GM12891 (cell line): ENCODE measurements at places on chromosomes 6 and 20.

DNA sequence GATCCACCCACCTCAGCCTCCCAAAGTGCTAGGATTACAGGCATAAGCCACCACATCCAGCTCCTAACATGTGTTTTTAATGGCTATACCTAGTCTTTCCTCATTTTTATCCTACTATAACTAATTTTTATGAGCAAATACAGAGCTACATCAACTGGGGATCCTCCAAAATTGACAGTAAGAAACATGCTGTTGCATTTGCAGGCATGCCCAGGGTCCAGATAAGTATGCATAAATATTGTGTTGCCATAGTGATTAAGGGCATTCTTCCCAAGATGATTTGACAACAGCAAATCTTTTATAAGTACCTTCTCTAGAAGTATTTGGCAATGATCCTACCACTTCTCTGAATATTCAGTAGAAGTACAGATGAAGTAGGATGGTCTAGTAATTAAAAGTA is 41.9 kb upstream of the MOXD1 start:
- DNase-seq = no peak

DNA sequence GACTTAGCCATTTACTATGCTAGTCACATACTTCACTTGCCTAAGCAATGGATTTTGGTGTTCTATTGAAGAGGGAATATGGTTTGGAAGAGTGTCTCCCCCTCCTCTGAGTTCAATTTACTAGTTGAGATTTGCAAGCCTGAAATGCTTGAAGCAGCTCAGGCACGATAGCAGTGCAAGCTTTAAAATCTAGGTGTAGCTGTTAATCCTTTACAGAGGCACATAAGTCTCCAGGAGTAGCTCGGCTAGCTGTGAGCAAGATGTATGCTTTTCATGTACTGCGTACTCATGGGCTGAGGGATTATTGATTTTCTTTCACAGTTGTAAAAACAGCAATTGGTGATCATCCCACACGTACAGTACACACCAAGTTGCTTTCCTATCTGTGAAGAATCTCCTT is 726 bp downstream of the FLRT3 start:
- DNase-seq = no peak

DNA sequence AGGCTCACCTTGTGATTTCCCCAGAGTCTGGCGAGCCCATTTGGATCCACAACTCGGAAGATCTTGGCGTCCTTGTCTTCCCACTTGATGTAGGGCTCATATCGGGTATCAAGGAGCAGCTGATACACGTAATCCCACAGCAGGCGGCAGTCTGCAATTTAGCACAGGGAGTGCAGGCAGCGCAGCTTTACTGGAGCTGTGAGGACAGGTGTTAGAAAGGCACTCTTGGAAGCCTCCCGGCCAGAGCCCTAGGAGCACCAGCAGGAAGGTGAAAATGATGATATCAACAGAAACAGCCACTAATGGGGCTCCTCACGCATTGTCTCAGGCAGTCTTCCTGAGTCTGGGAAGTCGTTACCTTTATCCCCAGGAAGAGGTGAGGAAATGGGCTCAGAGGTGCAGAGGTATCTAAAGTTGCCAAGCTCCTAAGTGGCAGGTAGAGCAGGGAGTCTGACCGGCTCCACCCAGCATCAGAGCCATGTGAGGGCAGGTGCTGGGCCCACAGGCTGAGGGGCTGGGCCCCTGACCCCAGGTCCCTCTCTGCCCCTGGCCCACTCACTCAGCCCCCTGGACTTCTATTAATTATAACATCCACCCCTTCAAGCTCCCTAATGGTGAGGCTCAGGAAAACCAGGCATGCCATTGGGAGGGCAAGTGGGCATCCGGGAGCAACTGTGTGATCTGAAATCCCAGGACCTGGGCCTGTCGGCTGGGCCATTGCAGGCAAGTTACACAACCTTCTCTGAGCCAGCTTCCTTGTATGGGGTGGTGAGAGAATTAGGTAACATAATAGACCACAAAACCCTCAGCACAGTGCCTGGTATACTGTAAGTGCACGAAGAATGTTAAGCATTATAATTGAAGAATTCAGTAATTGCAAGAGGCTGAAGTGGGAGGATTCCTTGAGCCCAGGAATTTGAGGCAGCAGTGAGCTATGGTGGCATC is 18.3 kb downstream of the ETV7 start:
- no peak for DNase-seq

- DNase-seq = no peak
Measured at GRCh38 chr6:110703906-110704594, 111.2 kb downstream of the CDK19 start.

GRCh38 chr6:157649311-157650260 is 173.5 kb upstream of the SNX9 start:
- DNase-seq = no peak

- no peak for DNase-seq
Measured at GRCh38 chr20:64065062-64065973, 2.3 kb downstream of the TCEA2 start.

DNA sequence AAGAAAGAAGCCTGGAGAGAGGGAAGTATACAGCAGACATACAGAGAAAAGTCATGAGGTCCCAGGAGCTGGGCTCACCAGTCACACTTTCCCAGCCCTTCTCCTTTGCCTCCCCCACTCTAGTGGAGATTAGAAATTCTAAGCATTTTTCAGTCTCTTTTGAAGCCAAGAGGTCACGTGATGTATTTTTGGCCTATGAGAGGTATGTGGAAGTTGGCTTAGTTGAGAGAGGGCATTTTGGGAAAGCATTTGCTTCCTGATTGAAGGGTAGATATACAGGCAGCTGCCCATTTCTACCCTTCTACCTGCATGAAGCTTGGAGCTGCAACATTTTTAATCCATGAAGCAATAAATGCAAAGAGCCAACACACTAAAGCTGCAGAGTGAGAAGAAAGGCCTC is 106.0 kb upstream of the TNFAIP3 start:
- DNase-seq = no peak

- DNase-seq = no peak
Measured at GRCh38 chr6:46279874-46280273, 109.1 kb upstream of the ENPP5 start.

DNA sequence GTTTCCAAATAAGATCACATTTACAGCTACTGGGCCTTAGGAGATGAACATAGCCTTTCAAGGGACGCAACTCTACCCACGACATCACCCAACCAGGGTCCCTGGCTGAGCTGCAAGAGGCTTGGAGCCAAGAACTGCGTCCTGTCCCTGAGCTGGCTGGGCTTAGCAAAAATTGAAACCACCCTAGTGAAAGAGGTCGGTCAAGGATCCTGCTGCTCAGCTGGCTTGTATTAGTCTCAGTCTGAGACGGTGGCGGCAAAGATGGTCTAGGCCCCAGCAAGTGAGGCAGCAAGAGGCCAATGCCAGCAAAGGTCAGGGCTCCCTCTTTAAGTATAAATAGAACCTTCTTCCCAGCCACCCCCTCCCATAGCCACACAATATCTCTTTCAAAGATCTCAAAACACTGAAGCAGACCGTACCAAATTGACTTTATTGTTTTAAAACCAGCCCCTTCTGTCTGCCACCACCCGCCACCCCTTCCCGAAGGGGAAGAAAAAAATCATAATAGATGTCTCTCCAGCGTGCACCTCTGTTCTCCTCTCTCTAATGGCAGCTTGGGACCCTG is 140.5 kb downstream of the EYA2 start:
- DNase-seq = no peak

DNA sequence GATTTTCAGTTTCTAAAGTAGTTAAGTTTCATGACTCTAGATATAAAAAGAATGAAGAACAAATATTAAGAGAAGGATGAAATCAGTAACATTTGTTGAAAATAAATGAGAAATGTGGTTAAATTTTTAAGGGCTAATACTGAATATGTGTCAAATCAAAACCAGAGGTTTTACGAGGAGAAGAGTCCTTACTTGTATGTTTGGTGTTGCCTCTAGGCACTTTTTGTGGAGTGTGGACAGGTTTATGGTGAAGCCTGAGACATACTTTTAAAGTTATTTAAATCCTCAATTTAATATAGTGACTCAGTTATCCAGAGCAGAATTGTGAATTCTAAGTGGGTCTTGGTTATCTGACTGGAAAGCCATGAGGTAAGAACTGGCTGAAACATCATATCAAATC is 68.7 kb downstream of the COL19A1 start:
- DNase-seq = no peak

DNA sequence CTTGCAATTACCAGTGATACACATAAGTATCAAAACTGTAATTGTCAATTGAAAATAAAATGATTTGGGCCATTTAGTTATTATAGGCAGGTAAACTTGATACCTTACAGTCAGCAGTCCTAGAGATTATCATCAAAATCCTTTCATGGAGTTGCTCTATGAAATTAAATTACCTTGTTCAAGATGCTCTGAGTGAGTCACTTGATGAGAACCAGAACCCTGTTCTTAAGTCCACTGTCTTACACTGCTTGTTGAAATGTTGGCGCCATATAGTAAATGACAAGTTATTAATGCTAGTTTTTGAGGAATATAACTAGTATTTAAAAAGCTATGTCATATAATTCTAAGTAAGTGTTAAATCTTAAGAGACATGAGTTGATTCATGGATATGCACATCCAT is 37.2 kb upstream of the BAG2 start:
- no peak for DNase-seq

DNA sequence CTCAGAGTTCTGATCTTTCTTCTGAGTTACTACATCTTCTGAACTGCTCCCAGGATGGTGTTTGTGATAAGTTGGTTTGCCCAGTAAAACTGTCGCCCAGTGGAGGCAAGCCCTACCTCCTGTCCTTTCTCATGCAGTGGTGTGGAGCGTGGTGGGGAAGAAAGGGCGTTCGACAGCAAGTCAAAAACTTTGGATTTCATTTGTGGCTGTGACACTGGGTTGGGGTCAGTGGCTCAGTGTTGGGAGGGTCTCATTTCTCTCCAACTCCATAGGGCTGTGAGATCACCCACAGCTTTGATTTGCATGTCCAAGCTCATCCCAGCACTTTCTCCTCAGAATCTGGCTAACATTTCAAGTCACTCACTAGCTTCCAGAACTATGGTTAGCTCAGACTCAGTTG is 17.5 kb upstream of the SLC22A2 start:
- DNase-seq = no peak

GRCh38 chr6:42436825-42437224 is 14.9 kb downstream of the TRERF1 start:
- DNase-seq = no peak

DNA sequence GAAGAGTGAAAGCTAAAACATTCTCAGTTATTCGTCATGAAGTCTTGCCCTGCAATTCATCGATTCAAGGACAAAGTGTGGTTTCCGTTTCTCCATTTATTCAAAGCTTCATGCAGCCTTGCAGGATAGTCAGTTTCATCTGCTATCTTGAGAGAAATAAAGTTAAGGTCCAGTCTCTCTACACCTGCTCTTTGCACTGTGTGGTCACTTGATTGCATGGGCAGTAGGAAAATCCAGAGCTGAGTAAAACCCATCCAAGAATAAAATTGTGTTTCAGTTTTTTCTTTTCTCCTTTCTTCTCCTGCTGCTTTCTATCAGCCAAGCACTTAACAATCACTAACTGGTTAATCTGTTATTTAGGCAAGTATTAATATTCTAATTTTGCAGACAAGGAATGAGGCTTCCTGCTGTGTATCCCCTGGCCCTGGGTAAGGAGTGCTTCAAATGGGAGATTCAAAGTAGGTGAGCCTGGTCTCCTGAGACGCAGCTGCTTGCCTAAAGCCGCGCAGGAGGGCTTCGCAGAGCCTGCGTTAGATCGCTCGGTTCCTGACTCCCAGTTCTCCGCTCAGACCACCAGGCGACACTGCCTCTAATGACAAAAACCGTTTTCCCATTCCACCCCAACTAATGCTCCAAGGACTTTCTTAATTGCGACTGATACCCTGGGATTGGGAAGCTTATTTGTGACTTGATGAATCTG is 808.3 kb downstream of the TFAP2A start:
- no peak for DNase-seq

DNA sequence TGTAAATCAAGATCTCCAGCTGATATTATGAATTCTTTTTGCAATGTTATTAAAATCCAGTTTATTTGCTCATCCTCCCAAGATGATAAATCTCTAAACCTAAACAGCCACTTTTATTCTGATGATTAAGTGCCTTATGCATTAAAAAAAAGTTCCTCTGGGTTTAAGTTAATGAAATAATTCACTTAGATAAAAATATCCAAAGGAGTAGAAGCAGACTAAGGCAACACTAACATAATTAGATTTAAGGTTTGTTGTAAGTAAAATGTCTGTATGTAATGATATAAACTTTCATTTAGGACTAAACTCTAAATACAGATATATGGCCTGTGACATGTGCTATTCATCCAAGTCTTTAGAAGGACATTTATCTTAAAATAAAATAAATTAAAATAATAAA is 457.2 kb downstream of the TENT5A start:
- DNase-seq = no peak

DNA sequence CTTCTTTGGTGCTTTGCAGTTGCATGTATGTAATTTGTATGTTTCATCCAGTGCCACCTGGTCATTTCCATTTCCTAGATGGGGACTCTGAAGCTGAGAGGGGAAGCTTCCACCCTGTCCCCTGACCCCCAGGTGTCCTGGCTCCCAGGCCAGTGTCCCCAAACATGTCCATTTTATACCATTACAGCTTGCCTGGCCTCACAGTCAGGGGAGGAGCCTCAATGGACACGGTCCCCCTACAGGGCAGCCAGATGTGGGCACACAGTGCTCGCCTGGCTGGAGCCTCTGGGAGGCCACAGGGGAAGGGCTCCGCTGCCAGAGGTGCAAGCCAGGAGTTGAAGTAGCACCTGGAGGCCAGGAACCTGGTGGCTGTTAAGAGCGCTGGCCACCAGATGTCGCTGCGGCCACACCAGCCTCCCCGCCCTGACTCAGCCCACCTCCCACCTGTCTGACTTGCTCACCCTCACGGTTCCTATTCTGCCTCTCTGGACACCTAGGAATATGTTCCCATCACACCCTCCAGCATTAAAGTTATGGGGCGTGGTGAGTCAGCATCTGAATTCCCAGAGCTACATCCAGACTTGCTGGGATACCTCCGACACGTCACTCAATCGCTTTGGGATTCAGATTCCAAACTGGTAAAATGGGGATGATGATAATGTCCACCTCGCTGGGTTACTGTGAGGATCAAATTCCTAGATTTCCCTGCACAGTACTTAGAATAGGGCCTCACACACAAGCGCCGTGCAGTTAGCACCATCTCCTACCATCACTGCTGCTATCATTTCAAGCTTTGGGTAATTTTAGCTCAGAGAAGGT is 107.4 kb downstream of the SULF2 start:
- peak; percentile 82 for DNase-seq

- DNase-seq = no peak
Measured at GRCh38 chr6:151885234-151885633, 77.8 kb downstream of the ESR1 start.

DNA sequence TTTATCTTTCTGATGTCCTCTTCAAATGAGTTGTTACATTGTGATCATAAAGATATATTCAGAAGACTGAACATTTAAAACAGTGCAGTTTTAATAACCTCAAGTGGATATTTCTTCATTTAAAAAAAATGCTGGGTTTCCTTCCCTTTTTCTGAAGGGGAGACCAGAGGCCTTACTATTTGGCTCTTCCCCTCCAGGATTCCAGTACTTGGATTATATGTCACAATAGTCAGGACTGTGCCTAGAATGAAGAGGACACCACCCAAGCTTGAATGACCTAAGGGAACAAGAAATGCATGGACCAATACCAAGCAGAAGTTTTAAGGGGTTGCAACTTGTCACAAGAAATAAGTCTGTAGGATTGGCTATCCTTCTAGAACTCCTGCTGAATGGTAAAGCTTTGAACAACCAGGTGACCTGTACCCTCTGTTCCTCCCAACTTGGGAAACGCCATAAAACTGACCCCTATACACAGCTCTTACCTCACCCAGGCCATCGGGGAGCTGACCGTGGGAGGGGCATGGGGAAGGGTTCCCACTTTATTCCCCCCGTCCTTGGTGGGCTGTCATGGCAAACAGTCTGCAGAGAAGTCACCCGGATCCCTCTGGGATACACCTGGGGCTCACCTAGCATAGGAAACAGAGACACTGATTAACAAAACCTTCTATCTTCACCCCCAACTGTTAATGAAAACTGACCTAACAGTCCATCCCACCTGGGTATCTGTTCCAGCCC is 2.0 kb downstream of the FRS3 start:
- no peak for DNase-seq
